ENCODE measurements at places on chromosomes 3 and 15.

- DNase-seq: no peak
Observed at GRCh38 chr3:140117096-140117526, 182.1 kb downstream of the CLSTN2 start.

- DNase-seq: no peak
Observed at GRCh38 chr3:46096336-46096735, 69.1 kb upstream of the XCR1 start.

DNA sequence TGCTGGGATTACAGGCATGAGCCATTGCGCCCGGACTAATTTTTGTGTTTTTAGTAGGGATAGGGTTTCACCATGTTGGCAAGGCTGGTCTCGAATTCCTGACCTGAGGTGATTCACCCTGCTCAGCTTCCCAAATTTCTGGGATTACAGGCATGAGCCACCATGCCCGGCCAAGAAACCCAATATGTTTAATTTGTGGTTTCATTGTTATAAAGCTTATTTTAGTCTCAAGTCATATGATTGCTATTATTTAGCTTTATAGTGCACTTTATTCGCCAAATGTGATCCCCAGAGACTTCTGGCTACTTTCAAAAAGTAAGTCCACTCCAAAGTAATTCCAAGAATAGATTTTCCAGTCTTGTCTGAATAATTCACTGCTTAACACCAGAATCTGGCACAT, 19.3 kb upstream of the SLC4A7 start:
- DNase-seq: no peak

- no peak for DNase-seq
Observed at GRCh38 chr3:136905549-136905948, 43.5 kb downstream of the NCK1 start.

DNA sequence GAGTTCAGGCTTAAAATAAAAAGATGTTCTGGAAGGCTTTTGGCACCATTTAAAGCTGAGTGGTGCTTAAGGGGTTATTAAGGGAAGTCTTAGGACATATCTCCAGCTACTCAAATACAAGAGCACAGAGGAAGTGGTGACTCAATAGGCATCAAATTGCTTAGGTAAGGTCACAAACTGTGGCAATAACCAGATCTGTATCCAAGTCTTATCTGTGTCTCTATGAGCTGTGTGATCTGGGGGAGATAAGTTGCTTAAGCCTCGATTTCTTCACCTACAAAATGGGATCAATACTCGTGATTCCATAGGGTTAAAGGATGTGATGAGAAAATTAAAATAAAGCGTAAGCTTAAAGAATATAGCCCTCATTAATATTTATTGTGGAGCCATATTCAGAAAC, 7.6 kb downstream of the HDC start:
- no peak for DNase-seq

GRCh38 chr3:66991459-66991858, 6.6 kb upstream of the KBTBD8 start:
- no peak for DNase-seq

- no peak for DNase-seq
Observed at GRCh38 chr3:171453180-171453886, 6.9 kb downstream of the TNIK start.

GRCh38 chr3:80785475-80785874, 976.0 kb downstream of the GBE1 start:
- no peak for DNase-seq

DNA sequence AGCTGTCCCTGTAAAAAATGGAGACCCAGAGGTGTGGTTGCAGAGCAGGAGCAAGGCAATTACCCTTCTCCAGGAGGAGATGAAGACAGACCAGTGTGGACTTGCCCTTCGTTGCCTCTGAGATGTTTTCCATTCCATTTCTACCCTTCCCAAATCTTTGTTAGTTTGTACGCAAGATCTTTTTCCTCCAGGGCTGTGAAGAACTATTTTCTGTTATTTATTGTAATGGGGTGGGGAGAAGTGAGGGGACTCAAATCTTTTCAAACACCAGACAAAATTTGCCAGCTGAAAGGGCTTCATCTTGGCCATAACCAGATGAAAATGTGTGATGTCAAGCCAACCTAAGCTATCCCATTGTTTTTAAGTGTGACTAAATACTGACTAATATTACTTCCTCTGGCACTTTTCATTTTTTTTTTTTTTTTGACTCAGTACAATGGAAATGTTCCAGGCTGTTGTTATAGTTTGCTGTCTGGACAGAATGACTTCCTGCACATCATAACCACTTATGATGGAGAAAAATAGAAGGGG, 271.3 kb upstream of the TPRG1 start:
- no peak for DNase-seq

GRCh38 chr15:77418966-77419835, 703 bp downstream of the PEAK1 start:
- DNase-seq: no peak

DNA sequence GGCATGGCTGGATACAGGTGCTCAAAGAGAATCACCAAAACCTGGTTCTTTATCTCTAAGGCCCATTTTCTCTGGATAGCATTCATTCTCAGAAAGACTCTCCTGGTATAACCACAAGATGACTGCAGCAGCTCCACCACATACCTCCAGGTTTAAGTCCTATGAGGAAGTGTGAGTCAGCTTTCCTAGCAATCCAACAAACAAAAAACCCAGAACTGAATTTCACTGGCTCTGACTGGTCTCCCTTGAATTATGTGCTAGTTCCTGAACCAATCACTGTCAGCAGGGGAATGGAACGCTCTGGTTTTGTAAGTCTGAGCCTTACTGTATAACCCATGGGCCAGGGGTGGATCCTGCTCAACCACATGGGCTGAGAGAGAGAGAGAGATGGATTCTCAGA, 27.2 kb downstream of the MRPL46 start:
- no peak for DNase-seq

GRCh38 chr3:14548321-14548729, 8.2 kb upstream of the GRIP2 start:
- DNase-seq: peak; percentile 27

DNA sequence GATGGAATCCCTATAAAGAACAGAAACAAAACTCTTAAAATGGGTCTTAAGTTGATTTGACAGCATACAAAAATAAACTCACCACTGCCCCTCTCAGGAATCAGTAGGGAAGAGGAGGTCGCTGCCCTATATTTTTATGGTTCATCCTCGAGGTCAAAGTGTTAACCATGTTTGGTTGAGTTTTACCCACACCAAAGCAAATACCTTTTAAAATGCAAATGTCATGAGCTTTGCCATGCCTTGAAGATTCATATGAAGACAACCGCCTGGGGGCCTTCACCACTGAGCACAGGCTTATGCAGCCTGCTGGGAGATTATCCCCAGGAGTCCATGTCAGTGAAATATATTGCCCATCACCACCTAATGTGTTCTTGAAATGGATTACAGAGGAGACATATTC, 66.1 kb downstream of the GLB1 start:
- DNase-seq: no peak

- DNase-seq: no peak
Observed at GRCh38 chr3:46895761-46896160, 18.2 kb downstream of the PTH1R start.

DNA sequence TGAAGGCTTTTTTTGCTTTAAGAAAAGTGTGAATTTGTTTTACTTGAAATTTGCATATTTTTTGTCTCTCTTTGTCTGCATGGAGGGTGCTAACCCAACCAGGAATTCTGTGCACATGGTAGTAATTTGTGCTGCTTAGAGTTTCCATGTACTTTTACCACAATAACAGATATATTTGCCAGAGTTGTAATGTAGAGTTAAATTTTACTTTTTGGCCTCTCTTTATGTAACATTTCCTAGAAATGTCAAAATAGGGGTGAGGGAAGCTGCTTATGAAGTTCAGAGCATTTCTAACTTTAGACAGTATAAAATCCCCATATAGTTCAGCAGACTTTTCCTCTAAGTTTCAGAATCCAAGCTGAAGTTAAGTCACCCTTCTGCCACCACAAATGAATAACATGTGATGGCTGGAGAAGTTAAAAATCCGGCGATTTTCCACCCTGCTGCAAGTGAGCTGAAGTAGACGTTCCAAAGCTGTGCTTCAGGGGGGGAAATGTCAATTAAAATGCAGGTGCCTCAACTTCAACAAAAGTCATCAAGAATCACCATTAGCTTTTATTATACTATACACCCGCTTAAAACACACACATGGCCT, 385.7 kb upstream of the NR2F2 start:
- no peak for DNase-seq

DNA sequence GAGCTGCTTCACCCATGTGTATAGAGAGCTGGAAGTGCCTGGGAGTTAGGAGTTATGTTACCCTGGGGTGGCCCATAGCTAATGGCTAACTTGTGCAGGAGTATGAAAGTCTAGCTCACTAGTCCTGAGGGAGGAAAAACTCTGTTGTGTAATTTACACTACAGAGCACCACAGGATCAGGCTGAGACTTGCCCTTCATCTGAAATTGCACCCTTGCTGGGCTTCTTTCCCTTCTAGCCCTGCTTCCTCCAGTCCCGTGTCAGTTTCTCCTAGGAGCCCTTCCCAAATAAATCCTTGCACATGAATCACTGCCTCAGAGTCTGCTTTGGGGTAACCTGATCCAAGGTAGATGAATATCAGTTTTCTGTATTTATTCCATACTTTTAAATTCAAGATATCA, 40.0 kb downstream of the CTXND1 start:
- DNase-seq: no peak

DNA sequence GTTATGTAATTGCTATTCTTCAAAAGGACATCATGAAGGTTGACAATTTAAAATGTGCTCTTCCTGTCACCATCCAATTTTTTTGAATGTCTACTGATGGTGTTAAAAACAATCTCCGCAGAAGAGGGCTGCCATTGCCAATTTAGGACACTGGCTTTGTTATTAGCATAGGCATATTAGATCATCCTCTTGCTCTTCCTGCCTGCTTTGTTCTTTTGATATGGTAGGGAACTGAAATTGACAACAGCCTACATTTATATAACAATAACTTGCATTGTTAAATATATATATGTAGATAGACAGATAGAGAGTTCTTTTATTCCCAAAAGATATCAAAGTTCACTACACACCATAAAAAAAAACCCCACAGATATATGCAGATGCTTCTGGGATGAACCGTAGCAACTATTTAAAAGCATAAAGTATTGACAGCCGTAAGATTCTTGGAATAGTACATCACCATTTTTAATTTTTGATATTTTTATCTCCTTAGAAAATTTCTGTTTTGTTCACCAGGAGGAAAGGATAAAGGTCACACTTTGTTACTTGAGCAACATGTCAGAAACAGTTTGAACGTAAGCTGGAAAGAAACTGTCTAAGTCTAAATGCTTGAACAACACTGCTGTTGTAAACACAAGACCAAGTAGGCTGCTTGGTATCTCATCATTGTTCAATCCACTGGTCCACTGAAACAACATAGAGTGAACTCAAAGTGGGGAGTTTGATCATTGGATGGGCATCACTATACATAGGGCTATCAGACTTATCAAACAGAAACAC, 66.5 kb downstream of the MDFIC2 start:
- no peak for DNase-seq

DNA sequence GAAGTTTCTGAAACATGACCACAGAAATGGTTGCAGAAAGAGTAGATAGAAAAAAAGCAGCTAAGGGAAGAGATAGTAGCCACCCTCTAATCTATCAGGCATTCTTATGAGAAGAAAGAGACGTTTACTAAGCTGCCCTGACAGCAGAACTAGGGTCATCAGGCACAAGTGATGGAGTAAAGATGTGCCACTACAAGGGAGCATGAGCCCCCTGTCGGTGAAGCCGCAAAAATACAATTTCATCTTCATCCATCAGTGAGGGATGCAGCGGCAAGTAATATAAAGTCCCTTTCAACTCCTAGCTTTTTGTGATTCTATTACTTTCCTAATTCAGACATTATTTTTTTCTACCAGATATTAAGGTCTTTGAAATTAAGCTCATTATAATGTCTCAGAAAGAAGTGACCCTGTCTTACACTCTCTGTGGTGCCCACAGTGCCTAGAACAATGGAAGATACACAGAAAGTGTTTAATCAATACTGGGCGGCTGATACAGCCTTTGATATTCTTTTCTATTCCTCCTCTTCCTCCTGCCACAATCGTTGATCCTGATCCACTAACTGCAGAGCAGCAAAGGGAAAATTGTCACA, 651.6 kb downstream of the NTRK3 start:
- no peak for DNase-seq

Data from activated T-cell treated with anti-CD3 and anti-CD28 coated beads, Interleukin-2, amount 50 U/mL, for 1 hour (primary cell).